ENCODE measurements at places on chromosomes 7 and 10.

GRCh38 chr10:104351919-104352318, 1.7 kb upstream of the CFAP58 start:
- no peak for DNase-seq

- peak; percentile 20 for DNase-seq
Observed at GRCh38 chr10:86206240-86206579, 160.4 kb downstream of the GRID1 start.

- DNase-seq = no peak
Observed at GRCh38 chr7:41425926-41426325, 277.0 kb downstream of the INHBA start.

GRCh38 chr7:22154143-22154529, 202.8 kb downstream of the RAPGEF5 start:
- no peak for DNase-seq

DNA sequence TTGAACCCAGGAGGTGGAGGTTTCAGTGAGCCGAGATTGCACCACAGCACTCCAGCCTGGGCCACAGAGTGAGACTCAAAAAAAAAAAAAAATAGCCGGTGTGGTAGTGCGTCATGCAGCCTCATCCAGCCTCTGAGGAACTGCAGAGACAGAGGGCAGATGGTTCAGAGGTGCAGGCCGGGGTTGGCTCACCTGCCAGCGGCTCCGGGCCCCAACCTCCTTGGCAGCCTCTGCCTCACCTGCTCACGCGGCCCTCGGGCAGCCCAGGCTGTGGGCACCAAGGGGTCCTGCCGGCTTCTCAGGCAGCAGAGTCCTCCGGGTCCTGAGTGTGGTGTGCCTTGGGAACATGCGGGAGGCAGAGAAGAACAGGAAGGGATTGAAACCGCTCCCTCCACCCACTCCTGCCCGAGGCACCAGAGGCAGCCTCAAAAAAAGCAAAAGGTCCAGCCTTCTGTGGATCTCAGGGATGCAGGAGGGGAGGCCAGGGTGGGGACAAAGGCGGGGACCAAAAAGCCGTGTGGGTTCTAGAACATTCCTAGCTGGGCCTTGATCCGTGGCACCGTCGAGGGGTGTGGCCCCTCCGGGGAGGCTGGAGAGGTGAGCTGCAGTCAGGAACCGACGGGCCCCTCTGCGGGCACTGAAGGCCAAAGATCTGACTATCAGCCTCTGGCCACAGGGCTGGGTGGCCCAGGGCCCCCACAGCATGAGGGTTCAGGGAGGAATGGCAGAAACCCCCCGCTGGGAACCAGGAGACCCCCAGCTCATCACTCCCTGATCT, 55.4 kb upstream of the DNAJB6 start:
- DNase-seq = no peak

DNA sequence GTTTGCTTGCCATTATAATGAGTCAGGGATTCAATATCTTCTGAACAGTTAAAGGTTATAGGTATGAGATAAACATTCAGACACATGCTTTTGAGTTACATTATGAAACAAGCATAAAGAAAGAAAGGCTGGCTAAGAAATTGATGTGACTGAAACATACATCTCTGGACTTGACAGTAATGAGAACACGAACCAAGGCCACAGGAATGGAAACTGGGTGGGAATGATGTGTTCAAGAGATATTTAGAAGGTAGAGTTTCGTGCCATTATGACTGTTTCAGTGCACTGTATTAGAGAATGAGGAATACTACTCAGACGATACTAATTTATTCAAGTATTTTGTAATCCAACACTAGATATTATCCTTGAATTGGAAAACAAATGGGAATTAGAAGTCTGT, 332.1 kb upstream of the MAGI2 start:
- no peak for DNase-seq

GRCh38 chr7:131004371-131004770, 270.4 kb upstream of the KLF14 start:
- no peak for DNase-seq

- no peak for DNase-seq
Observed at GRCh38 chr10:30993155-30993554, 38.5 kb downstream of the ZNF438 start.

DNA sequence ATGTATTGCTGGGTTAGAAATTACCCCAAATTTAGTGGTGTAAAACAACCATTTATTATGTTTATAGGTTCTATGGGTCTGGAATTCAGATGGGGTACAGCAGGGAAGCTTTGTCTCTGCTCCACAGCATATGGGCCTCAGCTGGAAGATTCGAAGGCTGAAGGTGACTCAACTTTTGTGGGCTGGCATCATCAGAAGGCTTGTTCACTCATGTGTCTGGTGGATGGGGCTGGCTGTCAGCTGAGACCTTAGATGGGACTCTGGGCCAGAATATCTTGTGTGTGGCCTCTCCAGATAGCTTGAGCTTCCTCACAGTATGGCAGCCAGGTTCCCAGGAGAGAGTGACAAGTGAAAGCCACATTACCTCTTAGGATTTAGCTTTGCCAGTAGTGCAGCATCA, 45.9 kb downstream of the ZNF503 start:
- no peak for DNase-seq

Measured in heart left ventricle (tissue), 16 donors.